ENCODE measurements at places on chromosomes 5 and 9.

DNA sequence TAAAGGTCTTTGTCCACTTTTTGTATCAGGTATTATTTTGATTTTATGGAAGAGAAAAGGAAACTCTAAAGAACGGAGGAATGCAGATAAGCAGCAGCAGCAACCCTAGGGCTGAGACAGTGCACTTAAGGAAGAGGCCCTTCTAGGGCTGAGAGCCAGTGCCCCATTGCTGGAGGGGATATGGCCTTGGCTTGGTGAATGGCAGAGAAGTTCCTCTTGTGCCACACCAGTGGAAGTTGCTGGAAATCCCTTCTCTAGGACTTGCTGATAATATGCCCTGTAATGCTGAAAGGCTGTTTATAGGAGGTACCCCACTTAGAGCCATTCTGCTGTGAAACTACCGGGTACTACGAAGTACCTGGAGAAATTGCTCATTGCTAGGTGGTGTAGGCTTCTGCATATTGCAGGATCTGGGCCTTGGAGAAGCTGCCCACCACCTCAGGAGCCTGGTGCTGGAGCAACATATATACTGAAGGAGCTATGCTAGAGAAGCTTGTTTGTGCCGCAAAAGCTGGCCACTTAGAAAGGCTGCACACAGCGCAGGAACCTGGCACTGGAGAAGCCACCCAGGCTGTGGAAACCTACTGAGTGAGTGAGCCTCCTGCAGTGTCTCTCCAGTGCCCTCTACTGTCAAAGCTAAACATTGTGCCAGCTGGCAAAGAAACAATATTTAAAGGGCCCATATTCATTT lies 9.6 kb upstream of the UBTD2 start:
- peak; percentile 81 for DNase-seq

- DNase-seq, result peak; percentile 59
These were observed 31.7 kb downstream of the MAPKAP1 start for GRCh38 chr9:125674981-125675973.

GRCh38 chr9:21831841-21832509 lies 29.5 kb downstream of the MTAP start:
- DNase-seq, result peak; percentile 35

DNA sequence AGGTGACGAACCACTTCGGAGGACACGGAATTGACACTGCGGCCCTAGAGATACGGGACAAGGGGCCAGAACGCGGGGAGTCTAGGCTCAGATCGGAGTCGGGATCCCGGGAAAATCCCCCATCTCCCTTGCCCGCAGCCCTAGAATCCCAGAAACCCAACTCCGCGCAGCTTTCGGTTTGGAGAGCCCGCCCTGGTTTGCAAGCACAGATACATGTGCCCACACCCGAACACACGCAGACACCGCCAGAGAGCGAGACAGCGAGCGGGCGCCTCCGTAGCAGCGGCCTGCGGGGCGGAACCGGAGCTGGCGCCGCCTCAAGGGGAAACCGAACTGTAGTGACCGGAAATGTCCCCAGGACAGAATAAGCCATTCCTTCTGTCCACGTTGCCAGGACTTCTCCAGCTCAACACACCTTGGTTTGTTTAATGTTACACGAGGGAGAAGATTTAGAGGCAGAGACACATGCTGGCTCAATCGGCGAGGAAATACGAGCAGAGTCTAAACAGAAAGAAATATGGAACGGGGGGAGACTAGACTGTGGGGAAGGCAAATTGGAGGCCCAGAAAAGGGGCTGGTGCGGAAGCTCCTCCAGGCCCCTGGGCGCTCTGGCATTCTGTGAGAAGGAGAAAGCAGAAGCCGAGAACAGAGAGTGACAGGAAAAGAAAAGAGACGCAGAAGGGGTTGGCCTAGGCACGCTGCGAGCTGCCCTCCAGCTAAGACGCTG lies 2.9 kb upstream of the PAX5 start:
- peak; percentile 83 for DNase-seq

DNA sequence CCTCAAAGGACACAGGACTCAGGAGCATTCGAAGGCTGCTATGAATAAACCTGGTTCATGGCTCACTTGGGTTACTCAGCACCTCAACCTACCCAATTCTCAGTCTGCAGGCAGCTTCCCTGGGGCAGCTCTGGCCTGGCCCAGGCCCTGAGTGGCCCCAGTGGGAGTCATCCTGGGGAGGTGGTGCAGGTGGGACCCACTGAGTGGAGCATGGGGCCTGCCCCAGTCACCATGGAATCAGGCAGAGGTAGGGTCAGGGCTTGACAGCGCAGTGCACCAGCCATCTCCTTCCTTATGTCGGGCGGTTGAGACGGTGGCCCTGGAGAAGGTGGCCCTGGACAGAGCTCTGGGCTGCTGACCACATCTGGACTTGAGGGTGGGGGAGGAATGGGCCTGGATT lies 19.2 kb downstream of the PLEKHG4B start:
- no peak for DNase-seq

- DNase-seq, result no peak
These were observed 1.3 kb downstream of the SLC12A7 start for GRCh38 chr5:1110307-1111240.

- peak; percentile 63 for DNase-seq
These were observed 179.4 kb downstream of the SNX18 start for GRCh38 chr5:54696931-54697330.

- peak; percentile 57 for DNase-seq
These were observed 142.4 kb downstream of the YIPF5 start for GRCh38 chr5:144028058-144028457.

GRCh38 chr5:1484730-1485578 lies 38.8 kb downstream of the LPCAT1 start:
- no peak for DNase-seq

DNA sequence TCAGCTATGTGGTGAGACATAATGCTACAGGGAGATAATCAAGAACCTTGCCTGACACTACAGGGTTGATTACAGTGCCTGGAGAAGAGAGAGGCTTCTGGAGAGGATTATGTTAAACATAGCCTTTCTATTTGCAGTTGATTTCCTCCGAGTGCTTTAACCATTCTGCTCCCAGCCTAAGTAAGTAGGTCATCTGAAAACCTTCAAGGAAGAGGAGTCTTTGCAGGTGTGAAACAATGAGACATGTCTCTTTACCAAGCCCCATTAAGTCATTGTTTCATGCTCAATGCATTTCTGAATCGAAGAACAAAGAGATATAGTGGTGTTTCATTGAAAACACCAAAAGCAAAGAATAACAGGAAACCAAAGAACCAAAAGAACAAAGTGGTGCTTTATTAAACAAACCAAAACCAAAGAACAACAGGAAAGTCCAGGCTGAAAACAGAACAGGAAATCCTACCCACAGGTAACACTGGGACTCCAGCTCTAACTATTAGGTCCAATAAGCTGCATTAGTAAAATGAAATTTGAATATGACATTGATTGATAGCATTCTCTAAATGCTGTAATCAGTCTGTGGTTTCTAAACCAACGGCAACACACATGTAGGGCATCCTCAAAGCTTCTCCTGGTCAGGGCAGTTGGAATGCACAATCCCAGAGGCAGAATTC lies 113.3 kb upstream of the SPATA31D4 start:
- no peak for DNase-seq

- no peak for DNase-seq
These were observed 22.1 kb downstream of the ELP1 start for GRCh38 chr9:108911820-108912219.

DNA sequence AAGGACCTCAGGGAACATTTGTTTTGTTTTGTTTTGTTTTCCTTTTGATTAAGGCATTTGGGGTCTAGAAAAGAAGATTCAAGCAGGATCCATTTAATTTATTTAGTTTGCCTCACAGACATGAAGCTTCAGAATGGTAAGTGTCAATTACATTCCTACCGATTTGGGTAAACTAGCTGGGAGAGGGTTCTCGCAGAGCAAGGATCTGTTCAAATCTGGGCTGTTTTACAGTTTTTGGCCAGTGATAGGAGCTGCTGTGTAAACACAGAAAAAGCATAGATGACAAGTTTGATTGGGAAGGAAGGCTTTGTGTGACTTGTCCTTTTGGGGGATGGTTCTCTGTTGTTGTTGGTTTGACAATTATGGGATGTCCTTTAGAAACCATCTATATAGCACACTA lies 470.3 kb upstream of the WWC1 start:
- DNase-seq, result no peak

DNA sequence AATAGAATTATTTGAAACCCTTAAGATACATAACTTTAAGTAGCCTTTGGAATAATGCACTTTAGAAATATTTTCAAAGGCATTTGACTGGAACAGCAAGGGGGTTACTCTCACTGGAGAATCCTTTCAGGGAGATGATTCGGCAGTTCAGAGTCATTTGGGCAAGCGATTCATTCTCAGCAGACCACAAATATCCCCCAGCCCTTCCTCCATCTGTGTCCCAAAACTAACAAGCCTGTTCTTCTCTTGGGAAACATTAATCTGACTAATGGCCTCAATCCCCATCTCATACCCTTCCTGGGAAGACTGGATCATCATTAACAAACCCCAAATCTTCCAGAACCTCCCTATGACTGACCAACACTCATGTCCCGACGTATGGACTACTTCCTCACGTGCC lies 65.8 kb upstream of the S1PR3 start:
- DNase-seq, result no peak

DNA sequence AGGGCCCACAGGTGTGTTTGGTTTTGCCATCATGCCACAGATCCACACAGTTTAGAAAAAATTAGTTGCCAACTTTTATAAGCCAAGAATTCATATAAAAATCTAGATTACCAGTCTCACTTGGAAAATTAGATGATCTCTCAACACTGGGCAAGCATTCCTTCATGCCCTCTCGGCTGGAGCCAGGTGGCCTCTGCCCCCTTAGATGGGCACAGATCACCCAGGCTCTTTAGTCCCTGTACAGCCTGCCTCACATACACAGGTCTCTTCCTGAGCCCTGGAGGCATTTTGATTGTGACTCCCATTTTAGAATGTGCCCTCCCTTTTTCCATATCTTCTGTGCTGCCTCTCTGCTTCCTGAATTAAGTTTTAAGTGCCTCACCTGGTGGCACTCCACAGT lies 20.0 kb downstream of the ACO1 start:
- DNase-seq, result no peak

GRCh38 chr9:104906441-104907277 lies 21.3 kb downstream of the ABCA1 start:
- no peak for DNase-seq

DNA sequence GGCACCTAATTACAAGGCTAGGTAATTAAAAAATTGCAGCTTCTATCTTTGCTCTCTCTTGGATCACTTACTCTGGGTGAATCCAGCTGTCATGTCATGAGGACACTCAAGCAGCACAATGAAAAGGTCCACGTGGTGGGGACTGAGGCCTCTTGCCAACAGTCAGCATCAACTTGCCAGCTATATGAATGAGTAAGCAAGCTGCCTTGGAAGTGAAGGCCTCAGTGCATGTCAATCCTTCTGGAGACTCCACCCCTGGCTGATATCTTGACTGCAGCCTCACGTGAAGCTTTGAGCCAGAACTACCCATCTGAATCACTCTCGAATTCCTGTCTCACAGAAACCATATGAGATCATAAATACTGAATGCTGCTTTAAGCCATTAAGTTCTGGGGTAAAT lies 140.5 kb downstream of the SNX18 start:
- peak; percentile 85 for DNase-seq

DNA sequence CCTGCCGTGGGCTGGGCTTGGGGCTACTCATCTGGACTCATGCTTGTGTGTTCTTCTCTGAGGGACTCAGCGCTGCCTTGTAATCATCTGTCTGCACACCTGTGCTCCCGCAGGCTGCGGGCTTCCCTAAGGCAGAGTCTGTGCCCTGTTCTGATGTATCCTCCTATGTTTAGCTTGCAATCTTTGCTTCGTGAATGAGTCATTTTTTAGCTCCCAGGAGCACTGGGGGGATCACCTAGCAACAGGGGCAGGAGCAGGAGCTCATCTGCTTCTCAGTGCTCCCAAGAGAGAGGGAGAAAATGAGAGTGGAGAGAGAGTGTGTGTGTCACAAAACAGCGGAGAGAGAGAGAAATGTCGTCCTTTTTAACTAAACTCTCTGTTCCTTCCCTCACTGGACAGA lies 202.4 kb upstream of the ZNF618 start:
- DNase-seq, result no peak

- DNase-seq, result no peak
These were observed 100.7 kb downstream of the CDC42SE2 start for GRCh38 chr5:131364507-131365050.

DNA sequence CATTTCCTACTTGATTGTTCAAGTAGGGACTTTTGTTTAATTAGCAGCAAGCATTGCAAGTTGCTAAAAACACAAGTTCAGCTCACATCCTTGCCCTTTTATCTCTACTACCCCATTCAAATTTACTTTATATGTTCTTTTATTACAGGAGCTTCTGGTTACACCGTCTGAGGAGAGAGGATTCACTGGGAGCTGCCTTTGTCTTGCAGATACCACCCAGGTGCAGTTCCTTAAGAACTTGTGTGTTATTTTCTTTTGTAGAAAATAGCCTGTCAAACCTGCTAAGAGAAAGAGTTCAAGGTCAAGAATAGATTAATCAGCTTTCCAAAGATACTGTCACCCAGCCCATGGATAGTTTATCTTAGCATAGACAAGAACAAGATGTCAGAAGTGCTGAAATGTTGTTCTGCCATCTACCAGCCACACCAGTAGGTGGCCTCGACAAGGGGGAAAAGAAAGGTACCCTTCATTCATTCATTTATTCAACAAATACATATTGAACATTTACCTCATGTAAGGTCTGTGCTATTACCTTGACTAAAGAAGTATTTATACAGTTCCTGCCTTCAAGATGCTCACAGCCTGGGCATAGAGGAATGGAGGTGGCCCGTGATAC lies 750.3 kb downstream of the MAT2B start:
- DNase-seq, result no peak

DNA sequence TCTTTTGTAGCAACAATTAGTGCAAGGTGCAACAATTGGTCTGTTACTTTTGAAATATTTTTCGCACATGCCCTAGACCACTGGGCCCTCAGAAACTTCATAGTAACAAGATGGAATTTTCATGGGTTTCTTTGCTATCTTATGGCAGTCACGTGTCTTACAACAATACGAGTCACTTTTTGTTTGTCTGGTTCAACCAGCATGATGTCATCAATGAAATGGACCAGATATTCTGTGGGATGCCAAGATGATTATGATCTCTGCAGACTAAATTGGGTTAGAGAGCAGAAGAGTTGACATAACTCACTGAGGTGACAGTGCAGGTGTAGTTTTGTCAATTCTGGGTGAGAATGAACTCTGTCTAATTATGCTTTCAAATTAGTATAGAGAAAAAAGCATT lies 239.6 kb upstream of the RIOK2 start:
- no peak for DNase-seq

DNA sequence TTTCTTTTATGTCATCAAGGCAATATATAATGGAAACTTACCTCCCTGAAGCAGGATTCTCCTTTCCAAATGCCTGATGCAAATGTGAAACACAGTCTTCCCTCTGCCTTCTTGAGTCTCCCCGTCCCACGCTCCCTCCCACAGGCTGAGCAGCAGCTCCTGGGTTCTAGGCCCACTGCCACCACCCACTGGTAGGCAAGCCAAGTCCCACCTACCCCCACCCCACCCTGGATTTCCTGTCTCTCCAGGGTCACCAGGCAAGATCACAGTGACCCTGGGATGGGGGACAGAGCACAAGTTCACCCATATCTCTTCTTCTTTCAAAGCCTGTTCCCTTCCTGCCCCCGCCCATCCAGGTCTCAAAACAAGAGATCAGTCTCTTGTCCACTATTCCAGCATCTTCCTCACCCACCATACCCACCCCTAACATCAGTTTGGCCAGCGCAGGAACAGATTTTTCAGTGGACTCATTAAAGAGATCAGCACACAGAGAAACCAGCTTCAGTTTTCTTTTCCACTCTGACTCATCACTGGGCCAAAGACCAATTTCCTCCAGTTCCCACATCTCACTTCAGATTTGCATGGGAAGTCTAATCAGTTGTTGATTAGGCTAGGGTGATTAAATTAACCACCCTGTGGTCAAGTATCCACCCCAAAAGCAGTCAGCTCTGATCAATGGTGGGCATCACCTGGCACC lies 151.5 kb downstream of the ACTL7B start:
- DNase-seq, result no peak

GRCh38 chr5:132419502-132420468 lies 50.3 kb downstream of the SLC22A5 start:
- peak; percentile 82 for DNase-seq

All from A673 (cell line).